ENCODE measurements at places on chromosomes 11 and 22.

DNA sequence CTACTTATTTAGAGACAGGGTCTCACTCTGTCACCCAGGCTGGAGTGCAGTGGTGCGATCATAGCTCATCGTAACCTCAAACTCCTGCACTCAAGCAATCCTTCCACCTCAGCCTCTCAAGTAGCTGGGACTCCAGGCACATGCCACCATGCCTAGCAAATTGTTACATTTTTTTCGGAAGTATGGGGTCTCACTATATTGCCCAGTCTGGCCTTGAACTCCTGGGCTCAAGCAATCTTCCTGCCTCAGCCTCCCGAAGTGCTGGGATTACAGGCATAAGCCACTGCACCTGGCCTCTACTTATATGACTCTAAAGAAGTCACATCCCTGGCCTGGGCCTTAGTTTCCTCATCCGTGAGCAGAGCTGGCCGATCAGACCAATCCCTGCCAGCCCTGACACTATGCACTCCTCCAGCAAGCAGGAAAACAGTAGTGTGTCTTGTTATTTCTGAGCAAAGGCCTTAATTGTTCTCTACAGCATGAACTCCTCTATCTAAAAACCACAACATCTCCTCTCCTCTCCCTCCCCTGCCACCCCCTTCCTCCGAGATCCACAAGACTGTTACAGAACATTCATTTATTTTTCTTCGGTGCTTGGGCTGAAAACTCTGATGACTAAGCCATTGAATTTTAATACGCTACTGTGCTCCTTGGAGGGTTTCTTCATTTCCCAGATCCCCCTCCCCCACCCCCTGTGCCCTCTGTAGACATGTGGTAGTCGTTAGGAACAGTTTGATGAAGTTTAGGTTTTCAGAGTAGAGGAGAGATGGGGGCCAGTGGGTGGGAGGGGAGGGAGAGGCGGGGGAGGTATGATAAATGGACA is 91.5 kb downstream of the ABTB2 start:
- DNase-seq = no peak

DNA sequence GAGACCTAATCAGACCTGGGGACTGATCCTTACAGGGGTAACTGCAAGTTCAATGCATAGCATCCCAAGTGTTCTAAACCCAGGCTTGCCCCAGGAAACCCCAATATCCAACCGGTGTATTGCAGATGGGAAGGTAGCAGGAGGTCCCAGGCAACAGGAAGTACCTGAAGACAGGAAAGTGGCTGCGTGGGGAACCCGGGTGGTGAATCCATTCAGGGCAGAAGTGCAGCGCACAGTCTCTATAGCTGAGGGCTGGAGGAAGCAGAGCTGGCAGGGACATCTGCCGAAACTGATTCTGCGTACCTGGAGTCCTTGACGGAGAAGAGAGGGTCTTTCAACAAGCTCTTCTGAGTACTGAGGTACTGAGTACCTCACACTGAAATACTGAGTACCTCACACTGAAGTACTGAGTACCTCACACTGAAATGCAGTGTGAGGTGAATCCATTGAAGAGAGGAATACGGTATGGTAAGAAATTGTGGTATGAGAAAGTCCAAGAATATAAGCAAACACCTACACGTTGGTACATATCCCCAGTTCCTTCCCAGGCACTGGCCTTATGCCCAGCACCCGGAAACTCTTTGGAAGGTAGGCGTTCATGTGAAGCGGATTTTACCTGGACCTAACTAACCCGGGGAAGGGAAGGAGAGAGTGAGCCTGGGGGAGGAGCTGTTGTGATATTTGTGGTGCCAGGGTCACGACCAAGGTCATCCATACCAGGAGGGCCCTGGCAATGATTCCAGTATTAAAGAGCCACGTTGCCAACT is 20.1 kb downstream of the SCN4B start:
- no peak for DNase-seq

GRCh38 chr11:65912845-65913244 is 6.0 kb downstream of the C11orf68 start:
- no peak for DNase-seq

- no peak for DNase-seq
Observed at GRCh38 chr22:30182815-30183214, 63.7 kb downstream of the LIF start.

GRCh38 chr11:12090061-12090591 is 20.3 kb upstream of the MICAL2 start:
- DNase-seq = no peak

DNA sequence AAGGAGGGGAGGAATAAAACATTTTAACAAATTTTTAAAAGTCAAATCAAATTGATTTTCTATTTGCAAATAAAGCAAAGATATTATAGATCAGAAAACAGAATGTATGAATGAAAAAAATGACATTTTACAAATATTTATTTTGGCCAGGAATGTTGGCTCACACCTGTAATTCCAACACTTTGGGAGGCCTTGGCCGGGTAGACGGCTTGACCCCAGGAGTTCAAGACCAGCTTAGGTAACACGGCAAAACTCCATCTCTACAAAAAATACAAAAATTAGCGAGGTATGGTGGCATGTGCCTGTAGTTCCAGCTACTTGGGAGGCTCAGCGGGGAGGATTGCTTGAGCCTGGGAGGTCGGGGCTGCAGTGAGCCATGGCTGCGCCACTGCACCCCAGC is 18.2 kb downstream of the THAP12 start:
- DNase-seq = no peak

- DNase-seq = no peak
Observed at GRCh38 chr22:26783885-26784284, 126.5 kb downstream of the MIAT start.

- no peak for DNase-seq
Observed at GRCh38 chr11:35617687-35618496, at the start of gene FJX1. Gene FJX1, plus strand, starts transcription at chr11:35618460. Its CDS starts 177 bp downstream, at chr11:35618637.

- DNase-seq = no peak
Observed at GRCh38 chr11:116179401-116179800, 593.4 kb downstream of the BUD13 start.

- DNase-seq = no peak
Observed at GRCh38 chr11:97201743-97202612, 812.2 kb downstream of the JRKL start.

- DNase-seq = no peak
Observed at GRCh38 chr22:36510384-36510783, 3.5 kb upstream of the FOXRED2 start.

DNA sequence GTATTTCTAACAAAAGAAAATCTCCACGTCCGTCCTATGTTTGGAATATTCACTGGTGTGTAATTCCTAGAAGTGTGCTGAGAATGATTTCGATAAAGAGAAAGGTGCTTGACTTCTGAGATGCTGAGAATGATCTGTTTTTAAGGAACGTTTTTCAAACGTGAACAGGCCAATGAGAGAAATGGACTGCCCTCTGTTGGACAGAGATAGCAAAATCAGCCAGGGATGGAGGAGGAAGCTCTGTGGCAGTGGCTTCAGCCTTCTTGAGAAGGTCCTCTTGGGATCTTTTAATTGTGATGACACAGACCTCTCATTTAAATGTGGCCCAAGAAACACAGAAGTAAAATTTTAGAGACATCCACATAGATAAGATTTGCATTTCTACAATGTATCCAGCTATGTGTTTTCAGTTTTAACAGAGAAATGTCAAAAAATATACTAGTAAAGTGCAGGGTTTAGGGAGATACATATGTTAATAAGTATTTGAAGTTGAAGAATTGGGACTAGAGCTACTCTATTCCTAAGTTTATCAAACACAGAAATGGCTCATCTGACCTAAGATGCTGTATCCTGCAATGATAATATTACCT is 84.0 kb upstream of the RCN1 start:
- DNase-seq = no peak

DNA sequence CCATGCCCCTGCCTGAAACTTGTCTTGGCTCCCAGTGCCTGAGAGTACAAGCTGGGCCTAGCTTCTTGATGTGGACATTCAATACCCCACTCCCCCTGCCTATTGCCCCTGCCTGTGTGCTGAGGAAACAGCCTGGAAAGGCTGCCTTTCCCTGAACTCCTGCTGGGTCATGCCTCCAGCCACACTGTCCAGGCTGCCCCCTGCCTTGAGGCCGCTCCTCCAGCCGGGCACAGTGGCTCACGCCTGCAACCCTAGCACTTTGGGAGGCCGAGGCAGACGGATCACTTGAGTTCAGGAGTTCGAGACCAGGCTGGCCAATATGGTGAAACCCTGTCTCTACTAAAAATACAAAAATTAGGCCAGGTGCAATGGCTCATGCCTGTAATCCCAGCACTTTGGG is 10.1 kb downstream of the CCS start:
- DNase-seq = no peak

- DNase-seq = no peak
Observed at GRCh38 chr11:104009744-104010143, 26.7 kb upstream of the DDI1 start.

DNA sequence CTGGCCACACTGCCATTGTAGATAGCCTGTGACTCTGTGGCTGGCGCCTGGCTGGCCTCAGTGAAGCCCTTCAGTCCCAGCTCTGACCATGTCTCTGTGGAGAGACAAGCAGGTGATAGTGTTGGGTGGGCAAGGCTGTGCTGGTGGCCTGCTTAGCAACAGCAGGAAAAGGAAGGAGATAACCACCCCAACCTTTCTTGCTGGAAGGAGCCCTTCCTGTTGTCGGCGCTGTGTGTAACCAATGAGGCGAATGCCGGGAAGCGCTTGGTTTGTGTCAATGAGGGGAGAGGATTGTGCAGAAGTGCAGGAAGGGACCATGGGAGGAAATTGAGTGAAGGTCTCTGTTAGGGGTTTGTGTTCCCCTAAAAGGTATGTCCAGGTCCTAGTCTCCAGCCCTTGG is 27.3 kb downstream of the PARVB start:
- DNase-seq = no peak

DNA sequence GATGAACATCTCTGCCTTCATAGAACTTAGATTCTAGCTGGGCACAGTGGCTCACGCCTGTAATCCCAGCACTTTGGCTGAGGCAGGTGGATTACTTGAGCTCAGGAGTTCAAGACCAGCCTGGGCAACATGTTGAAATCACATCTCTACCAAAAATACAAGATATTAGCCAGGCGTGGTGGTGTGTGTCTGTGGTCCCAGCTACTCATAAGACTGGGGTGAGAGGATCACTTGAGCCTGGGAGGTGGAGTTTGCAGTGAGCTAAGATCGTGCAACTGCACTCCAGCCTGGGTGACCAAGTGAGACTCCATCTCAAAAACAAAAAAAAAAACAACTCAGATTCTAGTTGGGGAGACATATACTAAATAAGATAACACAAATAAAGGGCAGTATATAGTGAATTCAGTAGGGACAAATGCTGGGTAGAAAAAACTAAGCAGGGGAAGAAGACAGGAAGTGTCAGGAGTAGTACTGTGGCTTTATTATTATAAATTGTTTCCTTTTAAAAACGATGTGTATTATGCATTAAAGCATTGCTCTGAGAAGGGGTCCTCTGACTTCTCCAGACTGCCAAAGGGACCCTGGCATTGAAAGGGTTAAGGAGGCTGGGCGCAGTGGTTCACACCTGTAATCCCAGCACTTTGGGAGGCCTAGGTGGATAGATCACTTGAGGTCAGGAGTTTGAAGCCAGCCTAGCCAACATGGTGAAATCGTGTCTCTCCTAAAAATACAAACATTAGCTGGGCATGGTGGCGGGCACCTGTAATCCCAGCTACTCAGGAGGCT is 46.7 kb downstream of the PACS1 start:
- no peak for DNase-seq

DNA sequence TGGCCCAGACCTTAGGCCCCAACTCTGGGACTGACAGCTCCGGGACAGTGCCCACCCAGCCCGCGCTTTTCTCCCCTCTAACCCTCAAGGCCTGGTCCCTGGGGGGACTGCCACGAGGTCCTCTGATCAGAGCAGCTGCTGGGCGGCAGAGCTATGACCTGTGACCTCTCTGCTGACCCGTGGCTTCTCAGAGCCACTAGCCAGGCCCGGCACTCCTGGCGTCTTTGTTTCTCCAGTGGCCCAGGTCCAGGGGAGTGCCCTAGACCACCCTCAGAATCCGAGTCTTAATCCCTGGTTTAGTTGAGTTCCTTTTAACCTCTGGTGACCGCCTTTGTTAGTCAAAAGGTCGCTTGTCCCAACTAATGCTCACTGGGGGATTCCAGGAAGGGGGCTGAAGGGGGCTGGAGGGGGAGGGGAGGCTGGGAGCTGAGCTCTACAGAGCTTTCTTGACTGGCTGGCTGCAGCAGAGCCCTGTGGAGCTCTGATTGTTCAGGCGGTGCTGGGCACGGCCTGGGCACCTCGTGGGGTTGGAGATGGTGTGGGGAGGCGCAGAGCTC is 1.2 kb downstream of the FBLN1 start:
- no peak for DNase-seq

GRCh38 chr11:22778642-22779041 is 51.0 kb downstream of the SVIP start:
- no peak for DNase-seq

DNA sequence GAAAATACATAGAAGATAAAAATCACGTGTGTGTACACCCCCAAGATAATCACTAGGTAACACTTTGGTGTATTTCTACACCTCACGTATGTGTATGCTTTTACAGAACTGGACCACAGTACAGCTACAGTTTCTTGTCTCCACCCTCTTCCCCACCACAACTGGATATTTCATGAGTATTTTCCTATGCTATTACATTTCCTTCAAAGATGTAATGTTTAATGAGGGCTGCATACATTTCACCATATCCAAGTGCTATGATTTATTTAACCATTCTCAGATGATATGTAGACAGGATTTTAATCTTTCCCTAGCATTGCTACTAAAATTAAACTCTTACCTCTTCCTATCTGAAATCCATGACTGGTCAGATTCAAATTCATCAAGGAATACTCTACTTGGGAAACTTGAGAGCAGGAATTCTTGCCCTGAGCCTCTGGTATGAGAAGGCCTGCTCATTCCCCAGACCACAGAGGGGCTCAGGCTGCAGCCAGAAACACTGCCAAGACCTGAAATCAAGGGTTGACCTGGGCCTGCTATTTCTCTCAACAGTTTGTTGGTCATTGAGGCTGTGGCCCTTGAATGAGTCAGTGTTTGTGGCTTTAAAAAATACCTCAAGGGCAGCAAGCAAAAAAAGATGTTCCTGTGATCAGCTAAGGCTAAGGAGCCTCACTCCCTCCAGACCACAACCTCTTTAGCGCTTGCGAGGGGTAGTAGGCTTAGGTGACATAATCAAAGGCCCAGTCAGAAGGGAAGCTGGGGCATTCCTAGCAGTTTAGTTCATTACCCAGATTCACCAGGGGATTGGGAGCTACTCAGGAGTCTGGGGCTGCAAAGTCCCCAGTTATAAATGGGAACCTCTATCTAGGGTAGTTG is 55.5 kb downstream of the ABTB2 start:
- DNase-seq = no peak

DNA sequence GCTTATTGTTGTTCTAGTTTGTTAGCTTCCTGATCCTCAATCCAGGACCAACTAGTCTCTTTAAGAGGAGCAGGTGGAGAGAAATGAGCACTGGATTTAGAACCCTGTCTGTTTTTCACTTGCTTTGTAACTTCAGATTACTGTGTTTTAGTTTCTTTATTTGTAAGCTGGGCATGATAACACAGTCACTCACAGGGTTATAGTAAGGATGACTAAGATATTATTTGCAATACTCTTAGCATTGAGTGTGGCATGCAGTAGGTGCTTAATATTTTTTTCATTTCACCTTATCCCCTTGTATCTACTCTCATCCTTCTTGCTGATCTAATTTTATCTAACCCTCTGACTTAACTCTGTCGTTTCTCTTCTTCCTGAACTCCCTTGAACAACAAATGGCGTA is 33.8 kb downstream of the DNHD1 start:
- DNase-seq = no peak

All from stimulated activated CD4-positive, alpha-beta T cell treated with anti-CD3 and anti-CD28 coated beads, TNF-alpha, amount 100 ng/mL, for 4 hours (primary cell).